CD14-positive monocyte (primary cell): ENCODE measurements at places on chromosomes 5 and 9.

DNA sequence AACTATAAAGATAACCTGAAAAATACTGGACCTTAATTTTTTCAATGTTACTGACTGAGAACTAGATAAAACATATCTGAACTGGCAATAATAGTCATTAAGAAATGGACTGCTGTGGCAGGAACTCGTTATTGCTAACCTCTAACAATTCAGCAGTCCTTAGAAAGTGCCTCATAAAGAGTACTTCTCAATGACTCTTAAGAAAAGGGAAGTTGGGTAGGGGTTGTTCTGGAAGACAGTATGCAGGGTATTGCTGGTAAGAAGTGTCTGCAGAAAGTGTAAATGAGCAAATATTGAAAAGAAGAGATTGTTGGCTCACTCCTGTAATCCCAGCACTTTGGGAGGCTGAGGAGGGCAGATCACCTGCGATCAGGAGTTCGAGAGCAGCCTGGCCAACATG, 27.9 kb downstream of the FOXD1 start:
- no peak for DNase-seq

DNA sequence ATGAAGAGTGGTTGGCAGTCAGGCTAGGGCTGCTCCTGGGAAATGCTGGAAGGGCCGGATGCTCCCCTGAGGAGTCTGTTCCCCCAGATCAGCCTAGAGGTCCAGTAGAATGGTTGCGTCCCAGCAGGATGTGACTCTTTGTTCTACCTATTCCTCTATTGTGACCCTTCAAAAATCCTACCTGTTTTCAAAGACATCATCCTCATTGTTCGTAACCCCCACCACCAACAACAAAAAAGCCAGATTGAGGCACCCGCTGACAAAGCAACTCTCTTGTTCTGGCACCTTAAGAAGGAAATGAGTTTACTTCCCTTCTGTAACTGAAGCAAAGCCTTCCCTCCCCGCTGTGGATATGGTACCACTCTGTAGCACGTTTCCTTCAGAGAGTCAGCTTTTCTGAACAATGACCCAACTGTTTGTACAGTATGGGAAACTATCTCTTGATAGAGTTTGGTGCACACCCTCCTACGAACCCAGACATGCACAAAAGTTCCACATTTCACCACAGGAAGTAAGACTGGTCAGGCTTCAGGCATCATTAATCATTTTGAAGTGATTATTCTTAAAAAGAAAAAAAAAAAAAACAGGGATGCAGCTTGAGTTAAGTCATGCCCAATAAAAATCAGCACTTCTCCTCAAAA, 207.2 kb downstream of the ENC1 start:
- DNase-seq, result peak; percentile 76

DNA sequence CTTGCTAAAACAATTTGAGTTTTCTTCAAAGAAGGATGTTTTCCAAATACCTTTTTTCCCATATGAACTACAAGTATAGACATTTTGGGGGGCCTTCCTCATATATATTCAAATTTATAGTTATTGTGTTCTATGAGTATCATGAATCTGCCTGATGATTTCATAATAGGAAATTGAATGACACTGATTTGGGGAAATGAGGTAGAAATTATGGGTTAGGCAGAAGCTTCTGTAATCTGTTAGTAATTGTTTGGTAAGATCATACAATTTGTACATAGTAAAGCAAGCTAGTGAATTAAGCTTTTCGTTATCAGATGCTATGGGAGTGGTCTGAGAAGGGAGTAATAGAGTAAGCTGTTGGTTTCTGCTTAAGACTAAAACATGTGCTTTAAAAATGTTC, 98.0 kb downstream of the TRIO start:
- peak; percentile 25 for DNase-seq

GRCh38 chr9:136495238-136495800, 12.5 kb upstream of the SEC16A start:
- DNase-seq, result no peak

DNA sequence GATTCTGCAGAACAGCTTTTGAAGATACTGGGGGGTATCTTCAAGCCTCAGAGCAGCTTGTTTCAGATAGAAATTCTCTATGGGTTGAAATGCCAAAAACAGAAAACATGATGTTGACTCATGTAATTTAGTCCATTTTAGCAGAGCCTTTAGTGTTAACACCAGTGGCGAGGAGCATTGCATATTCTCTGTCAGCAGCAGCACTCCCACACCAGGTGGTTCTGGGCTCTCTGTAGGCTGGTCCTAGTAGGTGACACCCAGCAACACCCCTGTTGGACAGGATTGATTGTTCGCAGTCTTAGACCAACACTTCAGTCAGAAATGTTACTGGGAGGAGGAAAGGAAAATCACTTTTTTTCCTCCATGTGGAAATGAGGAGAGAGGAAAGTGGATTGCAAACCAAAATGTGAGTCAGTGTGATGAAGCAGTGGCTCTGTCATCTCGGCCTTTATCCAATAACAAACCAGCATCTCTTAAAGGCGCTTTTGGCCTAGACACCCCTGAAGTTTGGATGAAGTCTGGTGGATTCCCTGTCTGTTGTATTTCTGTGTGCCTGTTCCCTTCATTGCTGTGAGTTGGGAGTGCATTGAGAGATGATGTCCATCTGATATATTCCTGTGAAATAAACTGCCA, 16.8 kb downstream of the SLC46A2 start:
- no peak for DNase-seq

DNA sequence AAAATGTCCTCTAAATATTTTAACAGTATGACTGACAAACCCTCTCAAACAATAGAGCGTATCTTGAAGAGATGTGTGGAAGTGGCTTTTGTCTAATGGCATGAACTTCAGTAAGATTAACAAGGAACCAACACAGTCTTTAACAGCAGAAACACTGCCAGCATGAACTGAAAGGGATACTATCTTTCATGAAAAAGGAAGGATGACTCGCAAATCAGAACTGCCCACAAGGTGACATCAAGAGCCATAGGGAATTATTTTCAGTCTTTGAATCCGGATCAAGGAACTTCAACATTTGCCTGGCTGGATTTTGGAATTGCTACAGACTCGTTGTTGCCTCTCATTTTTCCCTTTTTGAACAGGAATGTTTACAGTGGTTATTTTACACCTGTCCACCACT, 5.1 kb upstream of the HEXB start:
- DNase-seq, result no peak

GRCh38 chr5:174472956-174473355, 251.4 kb upstream of the MSX2 start:
- DNase-seq, result no peak

- no peak for DNase-seq
These were observed 20.2 kb downstream of the RETREG1 start for GRCh38 chr5:16596581-16596940.

DNA sequence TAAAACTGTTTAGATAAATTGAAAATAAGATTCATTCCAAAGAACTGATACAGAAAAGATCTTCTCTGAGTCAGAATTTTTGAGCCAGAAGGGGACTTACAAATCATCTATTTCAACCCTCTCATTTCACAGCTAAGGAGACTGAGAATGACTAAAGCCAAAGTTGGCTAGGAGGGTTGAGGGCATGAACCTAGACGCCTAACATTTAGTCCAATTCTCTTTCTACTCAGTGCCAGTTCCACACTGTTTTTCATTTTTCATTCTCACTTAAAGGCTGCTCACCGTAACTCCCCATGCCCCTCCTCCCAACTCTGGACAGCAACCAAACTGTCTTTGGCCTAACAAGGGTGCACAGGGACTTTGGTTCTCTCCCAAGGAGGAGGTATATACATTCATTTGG, 364.0 kb downstream of the NDUFS4 start:
- no peak for DNase-seq

- DNase-seq, result no peak
These were observed 51.1 kb upstream of the MVB12B start for GRCh38 chr9:126275386-126276001.

DNA sequence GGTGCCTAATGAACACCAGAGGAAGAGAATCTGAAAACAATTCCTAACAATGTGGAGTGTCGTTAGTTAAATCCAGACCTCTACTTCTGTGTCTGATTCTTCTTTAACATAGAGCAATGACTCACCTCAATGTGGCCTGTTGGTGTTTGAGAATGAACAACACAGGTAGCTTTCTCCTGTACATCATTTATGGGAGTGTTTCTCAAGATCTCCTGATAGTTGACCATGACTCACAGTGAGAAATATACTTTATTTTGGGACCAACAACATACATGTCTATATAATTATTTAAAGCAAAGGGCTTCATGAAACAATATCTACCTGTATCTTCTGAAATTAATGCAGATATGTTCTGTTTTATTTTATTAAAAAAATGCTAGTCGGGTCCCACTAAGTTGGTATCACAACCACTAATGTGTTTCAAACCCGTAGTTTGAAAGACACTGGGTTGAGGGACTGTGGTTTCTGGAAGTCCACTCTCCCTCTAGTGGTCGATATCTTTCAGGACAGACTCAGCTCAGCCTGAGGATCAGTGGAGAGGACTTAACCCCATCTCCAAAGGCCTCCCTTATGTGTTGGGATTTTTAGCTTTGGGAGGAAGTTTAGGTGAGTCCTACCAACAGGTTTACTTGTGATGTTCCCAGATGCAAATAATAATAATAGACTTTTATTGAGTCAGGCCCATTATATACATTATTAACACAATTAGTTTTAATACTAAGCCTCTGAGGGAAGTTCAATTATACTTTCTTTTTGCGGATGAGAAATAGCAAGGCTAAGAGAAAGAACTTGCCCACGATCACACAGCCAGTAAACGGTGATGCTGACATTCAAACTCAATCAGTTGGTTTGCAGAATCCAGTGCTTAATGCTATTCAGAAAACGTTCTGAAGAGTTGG, 70.0 kb upstream of the KLF9 start:
- DNase-seq, result peak; percentile 62

DNA sequence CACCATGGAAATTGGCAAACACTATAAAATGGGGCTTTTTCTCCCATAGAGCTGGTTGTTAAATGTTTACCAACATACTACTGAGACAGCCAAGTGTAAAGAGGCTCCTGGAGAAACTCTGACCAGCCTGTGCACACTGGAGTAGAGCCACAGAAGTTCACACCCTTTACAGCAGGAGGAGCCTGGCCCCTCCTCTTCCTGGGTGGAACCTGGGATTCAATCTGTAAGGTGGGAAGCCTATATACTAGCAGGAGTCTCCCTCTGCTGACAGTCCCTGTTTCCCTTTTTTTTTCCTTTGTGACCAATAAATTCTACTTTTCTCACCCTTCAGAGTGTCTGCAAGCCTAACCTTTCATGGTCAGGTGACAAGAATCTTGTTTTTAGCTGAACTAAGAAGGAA, 10.4 kb upstream of the SLC30A5 start:
- no peak for DNase-seq

DNA sequence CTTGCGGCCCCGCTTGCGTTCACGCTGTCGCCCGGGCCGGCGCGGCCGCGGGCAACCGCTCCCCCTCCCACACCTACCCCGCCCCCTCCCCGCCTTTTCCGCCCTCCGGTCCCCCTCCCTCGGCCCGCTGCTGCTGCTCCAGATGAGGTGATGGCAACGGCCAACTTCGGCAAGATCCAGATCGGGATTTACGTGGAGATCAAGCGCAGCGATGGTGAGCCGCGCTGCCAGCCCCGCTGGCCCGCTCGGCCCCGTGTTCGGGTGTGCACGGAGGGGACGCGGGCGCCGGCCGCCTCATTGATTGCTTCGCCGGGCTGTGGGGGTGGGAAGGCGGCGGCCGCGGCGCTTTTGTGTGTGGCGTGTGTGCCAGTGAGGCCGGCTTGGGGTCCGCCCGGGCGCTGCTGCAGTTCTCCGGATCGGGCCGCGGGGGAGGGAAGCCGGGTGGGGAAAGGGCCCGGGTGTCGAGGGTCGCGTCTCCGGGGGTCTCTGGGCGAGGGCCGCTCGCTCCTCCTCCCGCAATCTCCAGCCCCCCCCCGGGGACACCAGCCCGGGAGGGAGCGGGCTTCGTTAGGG, 403 bp downstream of the KIF2A start:
- no peak for DNase-seq

- no peak for DNase-seq
These were observed 216.1 kb downstream of the ACTL7B start for GRCh38 chr9:108639696-108640095.

DNA sequence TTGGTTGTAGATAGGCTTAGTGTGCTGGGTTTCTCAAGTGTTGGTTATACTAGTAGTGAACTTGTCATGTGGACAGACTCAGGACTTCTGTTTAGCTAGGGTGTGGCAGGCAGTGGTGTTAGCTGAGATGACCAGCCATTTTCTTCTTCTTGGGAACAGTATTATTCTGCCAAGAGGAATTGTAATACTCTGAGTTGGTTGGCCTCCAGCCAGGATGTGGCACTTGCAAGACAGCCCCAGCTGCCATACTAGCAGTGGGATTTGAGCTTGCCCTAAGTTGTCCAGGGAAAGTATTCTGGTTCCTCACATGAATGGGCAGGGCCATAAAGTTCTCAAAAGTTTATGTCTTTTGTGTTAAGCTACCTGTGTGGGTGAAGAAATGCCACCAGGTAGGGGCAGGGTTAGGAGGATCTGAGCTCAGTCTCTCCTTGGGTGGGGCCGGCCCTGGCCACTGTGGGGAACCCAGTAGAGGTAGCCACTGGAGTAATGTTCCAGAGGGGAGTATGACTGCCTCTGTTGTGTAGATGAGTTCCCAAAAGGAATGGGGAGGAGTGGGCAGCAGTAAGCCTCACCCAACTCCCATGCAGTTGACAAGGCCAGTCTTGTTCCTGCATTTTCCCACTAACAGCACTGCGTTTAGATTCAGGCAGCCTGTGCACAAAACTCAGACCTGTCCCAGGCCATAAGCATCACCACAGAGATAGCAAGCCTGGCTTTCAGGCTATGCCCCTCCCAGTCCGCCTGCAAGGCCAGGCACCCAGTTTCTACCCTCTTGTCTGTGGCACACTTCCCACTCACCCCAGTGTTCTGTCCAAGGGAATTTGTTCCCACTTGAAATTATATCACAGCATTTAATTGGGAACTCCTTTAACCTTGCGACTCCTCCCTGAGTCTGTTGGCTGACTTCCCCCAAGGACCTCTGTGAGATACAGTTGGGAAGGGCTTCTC, 250.7 kb downstream of the ANXA1 start:
- no peak for DNase-seq

GRCh38 chr9:89345476-89345875, 27.2 kb downstream of the SECISBP2 start:
- no peak for DNase-seq

GRCh38 chr9:272251-273213, 57.9 kb downstream of the DOCK8 start:
- peak; percentile 93 for DNase-seq

GRCh38 chr5:42887575-42887974, 75.9 kb upstream of the SELENOP start:
- no peak for DNase-seq

DNA sequence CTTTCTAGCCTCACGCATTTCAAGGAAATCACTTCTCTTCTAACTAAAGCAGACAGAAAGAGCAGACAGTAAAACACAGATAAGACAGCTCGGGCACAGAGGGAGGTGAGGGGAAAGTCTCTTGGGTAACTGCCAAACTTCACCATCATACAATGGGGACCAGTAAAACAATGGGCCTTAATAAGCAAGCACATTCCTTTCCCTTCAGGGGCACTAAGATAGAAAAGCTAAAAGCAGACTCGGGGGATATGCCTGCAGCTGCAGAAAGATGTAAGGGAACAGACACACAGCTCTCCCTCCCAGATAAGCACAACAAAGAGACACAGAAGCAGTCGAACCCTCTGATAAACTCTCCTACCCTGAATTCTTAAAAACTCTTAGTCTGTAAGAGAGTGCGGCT, 15.6 kb upstream of the CKS2 start:
- no peak for DNase-seq

GRCh38 chr9:129175825-129176633, 2.0 kb downstream of the IER5L start:
- peak; percentile 82 for DNase-seq
